Ureter (tissue), 1 donor: ENCODE measurements at places on chromosomes 7 and 10. TPM values are rescaled to one million over a fixed set of nuclear protein-coding genes. Genes with fewer than 3 reads are reported as not detected.

- no peak for DNase-seq
Measured at GRCh38 chr7:103445228-103446048, 569 bp downstream of the SLC26A5 start.

DNA sequence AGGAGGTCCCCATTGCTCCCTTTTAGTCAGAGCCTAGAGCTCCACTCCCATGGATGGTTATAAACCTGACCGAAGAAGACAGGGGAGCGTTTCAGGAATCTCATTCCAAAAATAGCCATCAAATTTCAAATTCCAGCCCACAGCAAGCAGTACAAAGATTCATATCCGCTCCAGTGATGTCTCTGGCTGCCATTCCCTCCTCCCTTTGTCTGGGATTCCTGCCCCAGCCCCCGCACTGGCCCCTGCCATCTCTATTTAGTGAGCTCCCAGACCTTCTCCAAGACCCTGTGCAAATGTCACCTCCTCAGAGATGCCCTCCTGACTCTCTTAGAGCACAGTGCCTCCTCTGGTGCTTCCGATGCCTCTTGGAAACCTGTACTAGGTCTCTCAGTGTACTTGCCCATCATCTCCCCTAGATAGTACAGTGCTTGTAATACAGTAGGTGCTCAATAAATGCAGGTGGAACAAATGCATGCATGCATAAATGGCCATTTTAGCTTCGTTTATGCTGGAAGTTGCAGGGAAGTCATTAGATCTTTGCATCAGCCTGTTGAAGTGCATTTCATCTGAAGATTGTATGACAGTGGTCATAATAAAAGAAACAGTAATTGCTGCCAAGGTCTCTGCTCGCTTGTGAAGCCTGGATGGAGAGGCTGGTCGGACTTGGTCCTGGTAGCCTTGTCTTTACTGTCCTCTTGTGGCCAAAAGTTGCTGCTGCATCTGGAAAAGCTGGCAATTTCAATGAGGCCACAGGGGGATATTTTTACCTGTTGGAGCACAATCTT, 32.0 kb upstream of the HABP2 start:
- peak; percentile 76 for DNase-seq

- DNase-seq: no peak
Measured at GRCh38 chr10:20474064-20474463, 423.0 kb downstream of the NEBL start.

- DNase-seq: no peak
Measured at GRCh38 chr10:60352105-60352504, 37.6 kb downstream of the ANK3 start.

DNA sequence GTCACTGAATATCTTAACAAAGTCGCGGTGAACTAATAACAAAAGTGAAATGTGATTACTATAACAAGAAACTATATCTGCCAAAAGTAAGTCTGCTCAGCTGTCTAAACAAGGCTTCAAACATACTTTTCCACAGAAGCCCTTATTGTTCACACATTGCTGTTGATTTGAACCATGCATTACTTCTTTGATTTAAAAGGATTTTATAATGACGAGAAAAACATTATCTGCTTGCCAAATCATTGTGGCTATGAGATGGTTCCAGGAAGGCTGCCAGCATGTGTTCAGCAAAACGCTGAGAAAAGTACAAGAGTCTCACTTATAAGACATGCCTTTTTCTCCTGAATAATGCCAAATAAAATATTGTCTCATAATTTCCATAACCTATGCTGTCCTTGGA, 24.4 kb downstream of the RNF133 start:
- no peak for DNase-seq

- DNase-seq: no peak
Measured at GRCh38 chr10:70596110-70596798, 6.3 kb downstream of the PRF1 start.

- DNase-seq: no peak
Measured at GRCh38 chr10:50469778-50470193, 154.0 kb downstream of the SGMS1 start.

GRCh38 chr7:50307368-50308032, 3.0 kb downstream of the IKZF1 start:
- DNase-seq: no peak

- peak; percentile 79 for DNase-seq
Measured at GRCh38 chr7:130896898-130897514, 163.0 kb upstream of the KLF14 start.

DNA sequence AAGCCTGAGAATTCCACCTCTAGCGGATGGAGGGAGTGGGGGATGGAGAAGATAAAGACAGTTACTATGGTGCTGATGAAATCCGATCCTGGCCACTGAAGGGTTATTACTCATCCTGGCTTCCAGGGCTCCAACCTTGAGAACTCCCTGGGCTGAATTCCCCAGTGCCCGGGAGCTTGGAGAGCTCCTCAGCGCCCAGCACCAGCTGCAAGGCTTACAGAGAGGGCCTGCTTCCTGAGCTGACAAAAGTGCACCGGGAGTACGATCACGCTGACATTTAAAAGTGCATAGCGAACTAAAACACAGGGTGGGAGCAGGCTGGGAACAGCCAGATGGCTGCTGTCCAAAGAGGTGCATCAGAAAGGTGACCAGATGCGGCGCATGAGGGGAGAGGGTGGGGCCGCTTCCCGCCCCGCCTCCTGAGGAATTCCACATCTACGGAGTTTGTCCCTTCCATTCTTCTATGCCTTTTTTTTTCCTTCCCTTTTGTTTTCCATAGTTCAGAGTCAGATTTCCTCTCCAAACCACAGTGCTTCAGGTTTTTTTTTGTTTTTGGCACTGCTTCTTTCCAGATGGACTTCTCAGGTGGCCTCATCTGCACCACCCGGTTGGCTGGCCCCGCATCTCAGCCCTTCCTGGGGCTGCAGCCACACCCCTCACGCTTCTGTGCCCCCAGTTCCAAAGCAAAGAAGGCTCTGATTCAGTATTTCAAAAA, 62.4 kb upstream of the MKRN1 start:
- peak; percentile 63 for DNase-seq

GRCh38 chr10:98956576-98957260, 278.9 kb downstream of the HPSE2 start:
- no peak for DNase-seq

- no peak for DNase-seq
Measured at GRCh38 chr10:124285587-124286527, 132.9 kb downstream of the OAT start.

GRCh38 chr7:114656466-114656865, 241.9 kb downstream of the FOXP2 start:
- DNase-seq: no peak

GRCh38 chr7:26534649-26535482, 243.2 kb downstream of the SNX10 start:
- no peak for DNase-seq

TAS2R4 gene
- 4.7 TPM for total RNA-seq

IKZF1 gene
- 15.2 TPM for total RNA-seq

HYCC1 gene
- total RNA-seq: 19.6 TPM

CCL24 gene
- not detected for total RNA-seq

RNF32 gene
- 1.4 TPM for total RNA-seq

CHST15 gene
- 15.7 TPM for total RNA-seq
